ENCODE measurements at places on chromosomes 7 and 10.
A peak's percentile ranks its signal among the peaks of the same experiment; 100 is the strongest.

GRCh38 chr7:107742678-107743566 is 1.0 kb upstream of the CBLL1 start:
- DNase-seq: no peak

- DNase-seq: no peak
Measured at GRCh38 chr10:5595095-5595494, 70.3 kb downstream of the CALML3 start.

DNA sequence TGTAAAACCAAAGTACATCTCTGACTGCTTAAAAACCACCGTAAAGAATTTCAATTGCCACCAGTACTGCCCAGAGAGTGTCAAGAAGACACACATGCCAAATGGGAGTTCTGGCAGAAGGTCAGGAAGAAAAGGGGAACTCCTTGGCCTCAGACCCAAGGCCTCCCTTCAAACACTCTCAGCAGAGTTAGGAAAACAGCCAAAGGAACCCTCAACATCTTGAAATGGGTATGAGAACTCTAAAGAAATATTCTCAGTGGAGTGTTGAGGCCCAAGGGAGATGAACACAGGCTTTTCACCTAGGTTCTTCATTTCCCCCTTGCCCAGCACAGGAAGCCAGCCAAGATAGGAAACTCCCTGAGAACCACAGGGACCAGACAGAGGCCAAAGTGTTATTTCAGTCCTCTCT is 96.1 kb upstream of the ASAH2 start:
- DNase-seq: no peak

DNA sequence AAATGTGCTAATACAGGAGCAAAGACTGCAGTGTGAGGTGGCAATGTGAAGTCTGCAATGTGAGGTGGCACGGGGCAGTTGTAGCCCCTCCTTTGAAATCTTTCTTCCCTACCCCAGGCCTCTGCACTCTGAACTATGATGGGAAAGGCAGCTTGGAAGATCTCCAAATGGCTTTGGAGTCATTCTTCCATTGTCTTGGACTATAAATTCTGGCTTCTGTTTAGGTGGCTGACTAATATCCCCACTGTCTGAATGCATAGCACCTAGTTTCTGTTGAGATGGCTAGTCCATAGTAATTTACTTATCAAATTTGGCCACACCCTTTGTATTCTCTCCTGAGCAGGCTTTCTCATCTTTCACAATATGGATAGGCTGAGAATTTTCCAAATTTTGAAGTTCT is 175.0 kb downstream of the CFTR start:
- no peak for DNase-seq

- no peak for DNase-seq
Measured at GRCh38 chr10:76195654-76196390, 764.4 kb downstream of the LRMDA start.

DNA sequence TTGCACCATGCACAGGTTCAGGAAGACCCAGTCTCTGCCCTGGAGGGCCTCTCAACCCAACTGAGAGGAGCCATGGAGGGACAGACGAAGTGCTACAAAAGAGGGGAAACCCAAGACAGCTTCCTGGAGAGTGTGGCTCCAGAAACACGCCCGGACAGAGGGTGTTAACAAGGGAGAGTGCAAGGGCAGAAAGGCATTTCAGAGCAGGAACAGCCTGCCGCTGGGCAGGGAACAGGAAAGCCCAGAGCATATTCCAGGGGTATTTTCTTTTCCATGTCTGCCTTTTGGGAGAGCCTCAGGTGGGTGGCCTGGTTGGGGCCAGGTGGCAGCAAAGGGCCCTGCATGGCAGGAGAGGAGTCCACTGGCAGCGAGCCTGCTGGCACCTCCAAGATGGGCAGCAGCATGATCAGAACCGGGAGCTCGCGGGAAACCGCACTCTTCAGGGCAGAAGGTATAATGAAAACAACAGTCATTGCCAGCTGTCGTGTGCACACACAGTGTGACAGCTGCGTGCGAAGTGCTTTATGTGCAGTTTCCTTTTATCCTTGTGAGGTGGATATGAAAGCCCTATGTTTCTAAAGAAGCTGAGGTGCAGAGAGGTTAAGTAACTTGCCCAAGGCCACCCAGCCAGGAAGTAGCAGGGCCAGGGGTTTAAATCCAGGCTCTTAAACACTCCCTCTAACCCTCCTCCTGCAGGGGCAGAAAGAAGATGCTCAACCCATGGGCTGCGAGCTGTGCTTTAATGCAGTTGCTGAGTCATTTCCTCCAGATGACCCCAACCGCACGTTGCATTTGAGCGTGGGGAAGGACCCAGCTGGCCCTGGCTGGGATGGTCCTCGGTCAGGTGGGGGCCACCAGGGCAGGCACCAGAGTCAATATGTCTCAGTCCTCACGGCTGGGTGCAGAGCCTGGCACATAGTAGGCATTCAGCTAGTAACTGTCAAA is 128.6 kb downstream of the OAT start:
- no peak for DNase-seq

GRCh38 chr7:116259156-116259870 is 49.0 kb downstream of the TES start:
- DNase-seq: no peak

GRCh38 chr10:109892931-109893330 is 30.4 kb downstream of the XPNPEP1 start:
- DNase-seq: no peak

DNA sequence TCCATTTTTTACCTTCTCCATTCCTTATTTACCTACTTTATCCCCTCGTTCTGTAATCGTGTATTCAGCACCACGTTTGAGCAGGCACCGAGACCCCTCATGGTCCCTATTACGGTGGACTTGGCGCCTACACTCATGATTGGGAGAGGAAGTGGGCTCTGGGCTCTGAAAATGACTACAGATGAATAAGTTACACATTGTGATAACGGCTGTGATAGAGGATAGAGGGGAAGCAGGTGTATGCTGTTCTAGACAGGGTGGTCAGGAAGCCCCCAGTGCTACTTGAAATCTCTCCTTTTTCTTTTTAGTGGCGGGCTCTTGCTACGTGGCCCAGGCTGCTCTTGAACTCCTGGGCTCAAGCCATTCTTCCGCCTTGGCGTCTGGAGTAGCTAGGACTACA is 59.8 kb downstream of the CAMK1D start:
- DNase-seq: no peak

- no peak for DNase-seq
Measured at GRCh38 chr7:111775206-111775605, 212.9 kb upstream of the IMMP2L start.

DNA sequence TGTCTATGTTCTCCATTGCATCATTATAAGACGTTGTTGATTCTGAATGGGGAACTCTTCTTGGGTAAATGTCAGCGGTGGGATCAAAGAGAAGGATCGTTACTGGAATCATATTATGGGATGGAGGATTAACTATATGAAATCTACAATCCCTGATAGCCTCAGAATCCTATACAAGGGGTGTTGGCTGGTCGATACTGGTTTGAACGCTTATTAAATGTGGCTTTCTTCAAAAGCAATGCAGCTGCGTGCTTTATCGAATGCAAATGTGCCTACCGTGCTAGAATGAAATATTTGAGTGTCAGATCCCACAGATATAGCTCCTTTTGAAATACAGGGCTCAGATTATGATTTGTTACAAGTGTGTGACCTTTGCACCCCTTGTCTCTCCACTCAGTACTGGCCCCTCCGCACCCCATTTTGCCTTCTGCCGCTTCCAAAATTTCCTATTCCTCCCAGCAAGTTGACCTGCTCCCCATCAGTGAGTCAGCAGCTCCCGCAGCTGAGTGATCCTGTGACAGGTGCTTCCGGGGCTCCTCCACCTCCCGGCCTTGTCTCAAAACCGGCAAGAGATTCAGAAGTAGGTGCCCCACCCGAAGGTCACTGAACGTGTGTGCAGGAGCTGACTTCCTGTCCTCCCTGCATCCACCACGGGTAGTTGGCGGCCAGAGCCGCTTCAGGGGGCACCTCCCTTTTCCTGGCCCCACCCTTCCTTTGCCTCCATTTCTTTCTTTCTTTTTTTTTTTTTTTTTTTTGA is 76.6 kb downstream of the PTPRE start:
- DNase-seq: no peak

GRCh38 chr10:74081192-74081803 is 69.3 kb downstream of the AP3M1 start:
- DNase-seq: no peak

- no peak for DNase-seq
Measured at GRCh38 chr7:151400626-151401315, 9.1 kb downstream of the WDR86 start.

DNA sequence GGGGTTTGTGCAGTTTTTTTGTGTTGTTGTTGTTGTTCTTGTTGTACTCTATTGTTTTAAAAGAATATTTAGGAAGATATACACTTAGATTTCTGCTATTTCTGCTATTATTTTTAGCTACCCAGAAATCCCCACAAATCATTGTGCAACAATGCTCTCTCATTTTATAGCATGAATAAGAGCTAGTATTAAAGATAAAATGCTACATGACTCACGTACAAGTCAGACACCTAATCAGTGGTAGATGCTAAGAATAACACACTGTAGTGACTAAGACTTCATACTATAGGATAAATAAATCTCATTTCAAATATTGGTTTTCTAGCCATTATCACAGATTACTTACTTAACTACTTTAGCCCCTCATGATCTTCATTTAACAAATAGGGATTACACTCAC is 920.5 kb downstream of the KCNMA1 start:
- no peak for DNase-seq

- DNase-seq: no peak
Measured at GRCh38 chr7:101838837-101839483, 21.5 kb downstream of the CUX1 start.

DNA sequence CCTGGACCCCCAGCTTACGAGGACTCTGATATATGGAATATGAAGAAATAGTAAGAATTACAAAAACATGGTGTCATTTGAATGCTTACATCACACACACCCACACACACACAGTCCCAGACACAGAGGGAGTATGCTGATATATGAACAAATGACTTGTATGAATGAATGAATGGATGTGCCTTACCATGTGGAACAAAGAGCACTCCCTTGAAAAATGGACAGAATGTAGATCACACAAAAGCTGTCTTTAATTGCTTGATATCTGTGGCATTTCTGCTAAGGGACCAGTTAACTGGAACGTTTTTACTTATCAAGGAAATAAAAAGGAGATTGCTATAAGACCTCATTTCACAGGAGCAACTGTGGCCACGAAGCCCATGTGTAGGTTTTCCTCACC is 46.0 kb downstream of the PRTFDC1 start:
- no peak for DNase-seq

- peak; percentile 40 for DNase-seq
Measured at GRCh38 chr10:119079599-119080520, 757 bp downstream of the EIF3A start.

DNA sequence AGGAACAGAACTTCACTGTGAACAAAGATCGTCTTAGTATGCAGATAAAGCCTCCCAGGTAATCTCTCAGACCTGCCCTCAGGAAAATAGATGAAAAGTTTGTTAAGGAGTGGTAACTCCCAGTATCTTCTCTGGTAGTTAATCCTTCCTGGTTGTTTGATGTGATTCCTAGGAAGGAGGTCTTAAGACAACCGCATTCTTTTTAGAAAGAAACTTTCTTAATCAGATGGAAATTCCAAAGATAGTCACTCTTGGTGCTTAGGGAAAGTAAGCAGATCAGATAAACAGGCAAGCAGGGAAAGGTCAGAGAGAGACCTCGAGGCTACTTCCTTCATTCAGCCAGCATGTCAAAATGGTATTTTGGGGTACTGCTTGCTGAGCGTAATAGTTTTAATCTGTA is 30.5 kb upstream of the ARMC3 start:
- no peak for DNase-seq

GRCh38 chr10:3438606-3439005 is 266.0 kb upstream of the PITRM1 start:
- DNase-seq: no peak

DNA sequence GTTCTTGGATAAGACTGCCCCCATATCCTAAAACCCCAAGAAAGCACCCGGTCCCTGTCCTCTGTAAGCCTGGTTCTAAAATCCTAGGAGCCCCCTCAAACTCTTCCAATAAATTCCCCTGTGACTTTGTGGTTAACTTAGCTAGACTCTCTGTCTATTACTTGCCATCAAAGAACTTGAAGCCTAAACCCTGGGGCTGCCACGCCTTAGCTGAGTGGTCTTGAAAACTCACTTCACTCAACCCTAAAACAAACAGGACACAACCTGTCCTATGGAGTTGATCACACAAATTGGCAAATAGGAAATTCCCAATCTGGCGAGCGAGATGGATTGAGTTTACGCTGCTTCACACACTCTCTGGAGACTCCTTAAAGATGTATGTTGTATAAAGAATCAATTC is 191.4 kb upstream of the SVIL start:
- DNase-seq: no peak

GRCh38 chr7:89335490-89335889 is 540.0 kb upstream of the TEX47 start:
- DNase-seq: no peak

DNA sequence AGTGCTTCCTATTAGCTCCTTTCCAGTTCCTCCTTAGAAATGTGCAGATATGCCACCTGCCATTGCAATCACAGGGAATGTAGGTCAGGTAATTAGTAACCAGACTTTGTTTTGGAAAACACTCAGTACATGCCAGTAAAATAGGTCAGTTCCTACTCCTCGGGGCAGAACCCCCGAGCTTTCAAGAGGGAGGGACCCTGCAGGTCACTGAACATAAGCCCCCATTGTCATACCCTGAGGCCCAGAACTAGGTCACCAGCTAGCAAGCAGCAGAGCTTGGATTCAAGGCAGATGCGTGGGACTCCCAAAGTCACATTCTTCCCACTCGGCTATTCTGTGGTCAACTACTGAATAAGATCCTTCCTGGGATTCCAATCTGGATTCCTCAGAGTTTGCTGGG is 104.8 kb downstream of the PPP1R3C start:
- DNase-seq: no peak

- DNase-seq: no peak
Measured at GRCh38 chr10:120456626-120457430, at the start of gene PLPP4. TSS of gene PLPP4 (plus strand) at chr10:120457227. CDS start at chr10:120457306, 79 bp downstream.

- DNase-seq: no peak
Measured at GRCh38 chr7:19060761-19061259, 56.6 kb downstream of the TWIST1 start.

GRCh38 chr7:138821912-138822311 is 23.9 kb upstream of the ATP6V0A4 start:
- no peak for DNase-seq

DNA sequence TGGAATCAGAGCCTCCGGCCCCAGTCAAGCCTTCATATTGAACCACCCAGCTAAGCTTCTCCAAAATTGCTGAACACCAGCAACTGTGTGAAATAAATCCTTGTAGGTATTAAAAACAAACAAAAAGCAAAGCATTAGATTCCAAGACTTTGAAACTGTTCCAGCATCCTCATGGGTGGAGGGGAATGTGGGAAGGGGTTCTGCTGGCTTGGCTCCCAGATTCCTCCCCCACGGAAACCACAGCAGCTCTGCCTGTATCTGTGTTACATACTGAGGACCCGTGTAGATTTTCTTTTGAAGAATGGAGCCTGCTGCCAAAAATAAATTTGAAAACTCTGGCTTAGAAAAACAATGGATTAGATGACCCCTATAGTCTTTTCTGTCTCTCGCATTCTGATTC is 20.0 kb downstream of the AKR1B1 start:
- no peak for DNase-seq

DNA sequence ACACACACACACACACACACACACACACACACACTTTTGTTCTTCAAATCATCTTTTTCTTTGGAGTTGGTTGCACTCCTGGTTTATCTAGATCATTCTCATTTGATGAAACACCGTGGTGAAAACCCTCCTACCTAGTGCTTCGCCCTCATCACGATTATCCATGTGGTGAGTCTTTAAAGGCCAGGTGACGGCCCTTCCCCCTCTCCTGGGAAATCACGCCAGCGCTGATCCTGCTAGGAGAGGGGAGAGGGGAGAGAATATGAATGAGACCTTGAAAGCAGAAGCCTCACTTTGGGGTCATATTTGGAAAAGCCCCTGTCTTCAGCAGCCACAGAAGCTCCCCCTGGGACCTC is 103.9 kb upstream of the LRRC4 start:
- DNase-seq: no peak
